ENCODE measurements at places on chromosomes 6 and 20.

DNA sequence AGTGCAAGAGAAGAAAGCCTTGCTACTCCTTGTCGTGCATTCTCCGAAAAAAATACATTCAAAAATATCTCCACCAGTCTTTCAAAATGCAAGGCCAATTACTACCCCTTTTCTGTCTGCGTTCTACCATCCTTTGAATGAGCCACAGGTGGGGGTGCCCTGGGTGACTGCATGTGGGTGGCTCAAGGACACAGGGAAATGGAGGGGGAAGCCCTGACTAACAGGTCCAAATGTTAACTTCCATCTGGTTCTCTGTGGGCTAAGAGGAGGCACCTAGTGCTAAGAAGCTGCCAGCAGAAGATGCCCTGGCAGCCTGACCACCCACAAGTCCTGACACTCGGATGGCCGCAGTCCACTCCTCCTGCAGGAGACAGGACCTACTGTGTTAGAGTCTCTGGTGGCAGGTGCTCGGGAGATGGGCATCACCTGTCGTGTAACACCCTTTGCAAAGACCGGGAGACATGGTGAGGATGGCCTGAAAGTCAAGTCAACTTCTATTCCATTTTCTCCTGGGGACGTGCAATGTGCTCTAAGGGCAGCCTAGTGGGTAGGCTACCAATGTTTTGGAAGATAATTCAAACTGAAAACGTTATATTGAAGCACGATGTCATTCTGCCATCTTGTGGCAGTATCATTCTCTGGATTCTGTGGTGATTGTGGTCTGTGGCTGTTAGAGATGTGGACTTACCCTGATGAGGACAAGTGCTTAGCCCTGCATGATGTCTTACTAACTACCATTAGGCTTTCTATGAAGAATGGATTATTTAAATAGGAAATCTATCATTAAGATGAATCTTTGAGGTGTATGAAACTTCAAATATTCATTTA lies 27.4 kb upstream of the IGF2R start:
- no peak for DNase-seq

GRCh38 chr6:38755874-38756273 lies 40.8 kb downstream of the DNAH8 start:
- no peak for DNase-seq

DNA sequence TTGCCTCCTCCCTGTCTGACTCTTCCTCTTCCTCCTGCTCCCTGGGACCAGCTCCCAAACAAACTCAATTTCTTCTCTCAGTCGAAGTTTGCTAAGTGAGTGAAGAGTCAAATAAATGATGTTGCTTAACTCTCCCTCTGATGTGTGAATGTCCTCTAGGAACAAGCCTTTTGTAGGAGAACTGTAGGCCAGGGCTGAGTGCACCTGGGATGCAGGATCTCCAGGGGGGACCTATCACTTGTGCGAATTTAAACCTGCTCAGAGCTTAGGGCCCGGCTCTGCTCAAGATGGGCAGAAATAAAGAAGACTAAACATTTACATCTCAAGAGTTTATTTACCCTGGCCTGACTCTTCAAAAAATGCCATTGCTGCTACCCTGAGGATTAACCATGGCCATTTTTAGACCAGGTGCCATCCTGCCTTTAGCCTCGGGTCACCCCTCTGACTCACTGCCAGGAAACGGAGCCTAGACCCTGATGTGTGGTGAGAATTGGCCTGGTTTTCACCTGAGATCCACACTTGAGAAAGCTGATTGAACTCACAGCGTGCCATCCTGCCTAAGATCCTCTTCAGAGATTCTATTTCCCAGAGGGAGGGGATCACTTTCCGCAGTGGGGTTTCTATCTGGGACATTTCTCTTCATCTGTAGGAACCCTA lies 63.6 kb upstream of the CD93 start:
- no peak for DNase-seq

DNA sequence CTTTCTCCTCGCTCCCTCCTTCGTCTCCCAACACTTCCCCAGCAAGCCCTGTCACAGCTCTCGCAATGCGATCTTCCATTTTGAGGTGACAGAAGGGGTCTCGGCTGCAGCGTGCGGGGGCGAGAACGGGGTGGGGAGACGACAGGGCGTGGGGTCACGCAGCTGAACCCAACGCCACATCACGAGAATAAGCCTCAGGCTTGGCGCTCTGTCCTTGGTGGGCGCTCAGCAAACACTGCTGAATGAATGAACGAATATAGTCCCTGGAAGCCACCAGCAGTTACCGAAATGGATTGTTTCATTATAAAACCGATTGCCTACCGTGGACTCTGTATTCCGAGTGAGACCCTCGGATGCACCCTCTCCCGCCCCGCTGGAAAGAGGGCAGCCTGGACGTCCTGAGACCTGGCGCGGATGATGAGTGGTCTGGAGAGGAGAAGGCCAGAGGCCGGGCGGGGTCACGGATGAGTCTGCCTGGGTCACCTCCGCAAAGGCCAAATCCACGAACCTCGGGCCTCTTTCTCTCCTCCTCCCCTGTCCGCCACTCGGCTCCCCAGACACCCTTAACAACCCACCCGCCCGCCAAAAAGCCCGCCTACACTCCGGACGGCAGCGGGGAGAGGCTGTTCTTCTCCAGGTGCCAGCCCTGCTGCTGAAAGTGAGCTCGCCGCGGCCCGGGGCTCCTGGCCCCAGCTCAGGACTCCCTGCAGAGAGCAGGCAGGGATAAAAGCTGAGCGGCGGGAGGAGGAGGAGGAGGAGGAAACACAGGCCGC lies 3.7 kb downstream of the NRN1 start:
- no peak for DNase-seq

- DNase-seq = no peak
These were observed 121.7 kb upstream of the MLIP start for GRCh38 chr6:53989504-53989903.

GRCh38 chr6:128069188-128069587 lies 168.3 kb upstream of the THEMIS start:
- no peak for DNase-seq

DNA sequence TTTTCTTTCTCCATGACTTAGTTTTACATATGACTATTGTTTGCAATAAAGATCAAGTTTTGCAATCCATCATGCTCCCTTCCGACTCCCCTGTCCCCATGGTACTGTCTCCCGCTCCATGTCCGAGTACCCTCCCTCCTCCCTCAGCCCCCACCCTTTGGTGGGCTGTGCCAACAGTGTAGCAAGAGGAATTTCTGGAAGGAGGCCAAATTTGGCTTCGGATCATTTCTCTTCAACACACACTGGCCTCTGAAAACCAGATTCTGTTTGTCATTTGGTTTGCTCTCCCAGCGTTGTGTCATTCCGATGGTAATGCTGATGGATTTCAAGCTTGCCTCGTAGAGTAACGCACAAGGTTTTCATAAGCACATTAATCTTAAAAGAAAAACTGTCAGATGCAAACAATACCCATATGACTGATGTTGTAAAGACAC lies 22.9 kb upstream of the PAX1 start:
- no peak for DNase-seq

DNA sequence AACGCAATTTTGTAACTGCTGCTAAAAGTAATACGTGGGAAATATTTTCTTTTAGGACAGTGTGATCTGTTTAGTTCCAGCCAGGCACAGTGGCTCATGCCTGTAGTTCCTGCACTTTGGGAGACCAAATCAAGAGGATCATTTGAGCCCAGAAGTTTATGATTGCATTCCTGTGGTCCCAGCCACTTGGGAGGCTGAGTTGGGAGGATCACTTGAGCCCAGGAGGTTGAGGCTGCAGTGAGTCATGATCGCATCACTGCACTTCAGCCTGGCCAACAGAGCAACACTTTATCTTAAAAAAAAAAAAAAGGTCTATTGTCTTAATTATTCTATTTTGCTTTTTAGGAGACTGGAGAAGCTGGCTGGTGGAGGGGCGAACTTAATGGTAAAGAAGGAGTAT lies 101.5 kb downstream of the CD2AP start:
- DNase-seq = no peak

GRCh38 chr6:144155529-144155928 lies 5.2 kb downstream of the STX11 start:
- no peak for DNase-seq

DNA sequence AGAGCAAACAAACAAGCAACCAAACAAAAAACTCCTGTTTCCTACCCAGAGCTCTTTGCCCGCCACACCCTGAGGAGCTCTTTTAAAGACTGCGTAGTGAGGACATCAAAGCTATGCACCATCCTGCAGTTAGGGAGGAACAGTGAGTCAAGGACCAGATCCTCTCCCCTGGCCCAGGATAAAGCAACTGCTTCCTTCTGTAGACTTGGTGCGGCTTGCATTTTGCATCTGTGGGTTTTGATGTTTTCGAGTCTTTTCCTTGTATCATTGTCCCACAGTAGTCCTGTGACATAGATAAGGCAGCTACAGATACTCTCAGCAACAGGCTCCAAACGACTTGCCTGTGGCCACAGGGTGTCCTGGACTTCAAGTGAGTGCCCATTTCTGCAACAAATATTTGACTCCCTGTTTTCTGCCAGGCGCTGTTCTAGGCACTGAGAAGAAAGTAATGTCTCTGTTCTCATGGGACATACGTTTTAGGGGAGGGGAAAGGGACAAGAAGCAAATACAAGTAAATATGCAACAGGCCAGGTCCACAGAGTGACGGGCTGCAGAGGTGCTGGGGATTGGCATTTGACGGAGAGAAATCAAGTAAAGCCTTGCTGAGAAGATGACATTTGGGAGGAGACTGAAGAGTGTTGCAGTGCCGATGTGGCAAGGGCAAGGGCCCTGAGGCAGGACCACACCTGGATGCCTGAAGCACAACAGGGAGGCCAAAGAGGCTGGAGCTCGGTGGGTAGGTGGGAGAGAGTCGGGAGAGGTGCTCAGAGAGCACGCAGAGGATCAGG lies 35.9 kb upstream of the MAP3K4 start:
- no peak for DNase-seq

GRCh38 chr20:56779452-56780143 lies 150.5 kb downstream of the TFAP2C start:
- DNase-seq = no peak

- no peak for DNase-seq
These were observed 46.0 kb downstream of the PHIP start for GRCh38 chr6:79031821-79032590.

All from activated CD4-positive, CD25-positive, alpha-beta regulatory T cell (primary cell).